ENCODE measurements at places on chromosomes 1 and 21.

GRCh38 chr21:31943561-31943960 is 70.7 kb downstream of the HUNK start:
- no peak for DNase-seq

DNA sequence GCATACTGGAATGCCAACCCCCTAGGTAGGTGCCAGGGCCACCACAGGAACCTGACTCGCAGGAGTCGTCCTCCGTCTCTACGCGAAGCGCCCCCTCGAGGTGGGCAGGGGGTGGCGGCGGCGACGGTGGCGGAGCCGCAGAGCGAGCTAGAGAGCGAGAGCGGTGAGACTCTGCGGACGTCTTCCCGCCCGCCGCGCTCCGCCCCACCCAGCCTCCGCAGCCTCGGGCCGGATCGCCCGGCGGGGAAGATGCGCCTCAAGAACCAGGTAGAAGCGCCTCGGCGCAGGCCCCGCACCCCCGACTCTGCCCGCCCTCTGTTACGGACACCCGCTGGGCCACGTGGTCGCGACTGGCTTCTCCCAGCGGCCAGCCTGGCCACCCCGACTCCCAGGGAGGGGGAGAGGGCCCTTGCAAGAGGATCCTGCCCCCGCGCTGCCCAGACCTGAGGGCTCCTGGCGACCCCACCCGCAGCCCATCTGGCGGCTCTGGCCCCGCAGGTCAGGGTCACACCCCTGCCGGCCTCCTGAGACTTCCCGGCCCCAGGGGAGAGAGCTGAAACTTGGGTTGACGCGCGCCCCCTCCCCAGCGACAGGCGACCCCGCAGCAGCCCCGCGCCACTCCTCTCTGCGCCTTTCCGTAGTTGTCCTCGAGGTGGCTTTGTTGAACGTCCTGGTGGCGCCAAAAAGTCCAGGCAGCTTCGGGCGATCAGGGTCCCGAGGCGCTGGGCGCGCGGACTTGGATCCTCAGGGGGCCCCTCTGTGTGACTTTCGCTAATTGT is 24.4 kb upstream of the AGBL4 start:
- no peak for DNase-seq

DNA sequence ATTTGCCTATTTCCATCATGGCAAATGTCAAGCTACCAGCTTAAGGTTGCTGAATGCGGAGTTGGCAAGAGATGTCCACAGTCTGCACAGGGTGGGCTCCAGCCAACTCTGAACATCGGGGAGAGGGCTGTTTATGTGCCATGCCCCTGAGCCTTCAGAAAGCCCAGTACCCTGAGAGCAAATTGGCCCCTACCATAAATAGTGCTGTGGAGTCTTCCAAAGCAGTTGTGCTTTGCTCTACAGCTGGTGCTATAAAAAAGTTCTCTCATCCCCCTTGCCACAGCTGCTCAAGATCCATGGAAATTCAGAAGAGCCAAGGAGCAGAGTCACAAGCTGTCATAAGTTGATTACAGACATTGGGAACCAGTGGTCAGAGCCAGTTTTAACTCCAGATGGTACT is 85.6 kb upstream of the CLDN14 start:
- DNase-seq = no peak

DNA sequence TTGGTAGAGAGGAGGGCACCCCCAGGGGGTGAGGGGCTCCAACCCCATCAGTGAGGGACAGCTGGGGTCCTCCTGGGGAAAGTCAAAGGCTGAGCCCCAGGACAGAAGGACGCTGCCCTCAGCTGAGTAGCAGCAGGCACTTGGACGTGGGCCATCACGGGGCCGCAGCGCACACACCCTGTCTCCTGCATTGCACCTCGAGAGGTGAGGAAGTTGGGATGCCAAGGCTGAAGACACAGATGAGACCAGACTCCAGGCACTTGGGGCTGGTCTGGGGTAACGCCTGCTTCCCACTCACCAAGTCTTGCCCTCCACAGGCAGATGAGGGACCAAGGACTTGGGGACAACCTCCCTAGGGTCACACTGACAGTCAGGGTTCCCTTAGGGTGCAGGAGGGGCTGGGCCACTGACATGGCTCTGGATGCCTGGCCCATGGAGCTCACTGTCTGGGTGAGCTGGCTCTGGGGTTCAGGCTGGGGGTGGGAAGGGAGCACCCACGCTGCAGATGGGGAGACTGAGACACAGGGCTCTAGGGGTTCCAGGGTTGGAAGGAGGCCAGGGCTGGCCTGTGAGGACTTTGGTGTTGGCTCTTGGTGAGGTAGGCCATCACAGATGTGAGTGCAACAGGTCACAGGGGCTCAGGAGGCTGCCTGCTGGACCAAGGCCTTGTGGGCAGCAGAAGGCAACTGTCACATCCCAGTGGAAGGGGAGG is 16.6 kb upstream of the ZNF678 start:
- no peak for DNase-seq

- no peak for DNase-seq
These were observed 12.3 kb downstream of the OR2T11 start for GRCh38 chr1:248622570-248623001.

GRCh38 chr1:218498056-218498938 is 153.2 kb downstream of the TGFB2 start:
- DNase-seq = no peak

- DNase-seq = no peak
These were observed 68.8 kb upstream of the RBM34 start for GRCh38 chr1:235229868-235230267.

- DNase-seq = no peak
These were observed 14.1 kb upstream of the DEGS1 start for GRCh38 chr1:224168859-224169380.

DNA sequence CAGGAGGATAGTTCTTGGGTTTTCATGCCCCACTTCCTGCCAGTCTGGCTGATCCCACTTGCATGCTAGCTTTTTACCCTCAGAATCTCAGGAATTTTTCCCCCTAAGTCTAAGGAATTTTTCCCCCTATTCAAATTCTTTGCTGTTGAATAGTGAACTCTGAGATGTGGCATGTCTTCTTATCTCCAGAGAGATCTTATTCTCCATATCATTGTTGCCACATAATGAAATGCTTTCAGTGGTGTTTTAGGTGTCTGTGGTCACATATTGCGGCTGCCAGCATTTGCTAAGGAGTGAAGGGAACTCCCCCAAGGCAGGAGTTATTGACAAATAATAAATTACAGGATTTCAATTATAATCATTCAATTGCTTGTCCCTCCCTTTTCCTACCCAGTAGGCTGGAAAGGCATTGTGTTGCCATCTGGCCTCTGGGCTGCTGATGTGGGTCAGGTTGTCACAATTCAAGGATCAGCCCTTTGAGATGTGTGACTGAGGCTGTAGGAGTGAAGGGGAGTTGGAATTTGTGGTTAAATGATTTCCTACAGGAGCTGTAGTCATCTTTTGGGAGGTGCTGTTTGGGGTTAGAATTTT is 3.9 kb upstream of the FLG start:
- DNase-seq = no peak

GRCh38 chr1:94892604-94893254 is 34.2 kb downstream of the CNN3 start:
- no peak for DNase-seq

DNA sequence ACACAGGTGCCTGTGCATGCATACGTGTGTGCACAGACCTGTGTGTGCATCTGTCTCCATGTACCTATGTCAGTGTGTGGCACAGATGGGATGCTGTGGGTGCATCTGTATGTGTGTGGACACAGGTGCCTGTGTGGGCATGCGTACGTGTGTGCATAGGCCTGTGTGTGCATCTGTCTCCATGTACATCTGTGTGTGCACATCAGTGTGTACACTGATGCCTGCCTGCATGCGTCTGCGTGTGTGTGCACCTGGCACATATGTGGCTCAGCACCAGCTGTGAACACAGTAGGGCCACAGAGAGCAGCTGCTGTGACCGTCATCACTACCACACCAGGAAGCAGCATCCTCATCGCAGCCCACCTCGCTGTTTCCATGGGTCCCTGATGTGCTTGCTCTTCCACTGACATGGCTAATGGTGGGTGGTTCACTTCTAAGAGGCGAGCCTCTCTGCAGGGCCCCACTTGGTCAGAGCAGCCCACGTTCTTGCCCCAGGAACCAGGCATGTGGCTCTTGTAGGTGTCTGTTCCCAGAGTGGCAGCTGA is 9.6 kb upstream of the SPATC1L start:
- no peak for DNase-seq

- DNase-seq = no peak
These were observed 62.9 kb upstream of the LRP8 start for GRCh38 chr1:53390736-53391135.

DNA sequence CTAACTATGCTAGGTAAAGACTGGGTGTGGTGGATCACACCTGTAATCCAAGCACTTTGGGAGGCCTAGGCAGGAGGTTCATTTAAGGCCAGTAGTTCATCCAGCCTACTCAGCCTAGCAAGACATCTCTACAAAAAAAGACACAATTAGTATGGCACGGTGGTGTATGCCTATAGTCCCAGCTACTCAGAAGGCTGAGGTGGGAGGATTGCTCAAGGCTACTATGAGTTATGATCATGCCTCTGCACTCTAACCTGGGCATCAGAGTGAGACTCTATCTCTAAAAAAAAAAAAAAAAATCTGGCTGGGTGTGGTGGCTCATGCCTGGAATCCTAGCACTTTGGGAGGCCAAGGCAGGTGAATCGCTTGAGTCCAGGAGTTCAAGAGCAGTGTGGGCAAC is 21.6 kb downstream of the NUP210L start:
- DNase-seq = no peak

DNA sequence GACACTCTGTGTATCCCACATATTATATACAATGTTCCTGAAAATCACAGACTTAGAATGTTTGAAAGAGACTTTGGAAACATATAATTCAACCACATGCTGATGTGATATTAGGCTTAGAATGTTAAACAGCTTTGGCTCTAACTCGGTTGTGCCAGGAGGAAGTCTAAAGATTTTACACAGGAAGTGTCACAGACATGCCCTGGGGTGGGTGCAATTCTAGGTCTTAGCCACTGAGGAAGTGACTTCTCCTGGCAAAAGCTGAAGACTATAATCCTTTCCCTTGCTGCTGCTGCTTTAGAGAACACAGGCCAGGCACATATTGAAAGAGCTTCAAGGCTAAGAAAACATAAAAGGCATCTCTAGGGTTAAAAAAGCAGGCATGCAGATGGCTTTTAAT is 51.0 kb downstream of the RPL5 start:
- peak; percentile 21 for DNase-seq

DNA sequence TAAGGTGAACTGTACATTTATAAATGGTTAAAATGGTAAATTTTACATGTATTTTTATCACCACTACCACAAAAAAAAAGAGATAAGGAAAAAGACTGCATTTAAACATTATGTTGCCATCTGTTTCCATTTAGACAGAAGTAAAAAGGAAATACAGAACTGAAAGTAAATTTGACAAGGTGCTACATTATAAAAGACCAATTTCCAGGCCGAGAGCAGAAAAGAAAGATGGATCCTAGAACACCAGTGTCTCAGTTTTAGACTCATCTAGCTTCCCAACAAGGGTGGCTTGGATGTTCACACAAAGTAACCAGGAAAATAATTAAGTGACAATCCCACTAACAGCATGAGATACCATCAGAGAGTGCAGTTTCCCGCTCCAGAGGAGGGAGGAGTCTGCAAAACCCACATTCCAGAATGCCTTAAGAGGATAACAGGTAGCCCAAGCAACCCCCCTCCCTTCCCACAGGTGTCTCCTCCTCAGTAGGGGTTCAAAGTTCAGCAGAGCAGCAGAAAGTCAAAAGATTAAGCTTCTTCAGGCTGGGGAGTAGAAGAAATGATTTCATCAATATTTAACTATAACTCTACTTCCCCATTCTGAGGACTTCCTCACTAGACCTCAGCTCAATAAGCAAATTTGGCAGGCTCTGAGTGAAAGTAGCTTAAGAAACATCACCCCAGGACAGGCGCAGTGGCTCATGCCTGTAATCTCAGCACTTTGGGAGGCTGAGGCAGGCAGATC is 11.8 kb downstream of the TPM3 start:
- DNase-seq = no peak

- DNase-seq = no peak
These were observed 48.7 kb downstream of the FHAD1 start for GRCh38 chr1:15295696-15296095.

DNA sequence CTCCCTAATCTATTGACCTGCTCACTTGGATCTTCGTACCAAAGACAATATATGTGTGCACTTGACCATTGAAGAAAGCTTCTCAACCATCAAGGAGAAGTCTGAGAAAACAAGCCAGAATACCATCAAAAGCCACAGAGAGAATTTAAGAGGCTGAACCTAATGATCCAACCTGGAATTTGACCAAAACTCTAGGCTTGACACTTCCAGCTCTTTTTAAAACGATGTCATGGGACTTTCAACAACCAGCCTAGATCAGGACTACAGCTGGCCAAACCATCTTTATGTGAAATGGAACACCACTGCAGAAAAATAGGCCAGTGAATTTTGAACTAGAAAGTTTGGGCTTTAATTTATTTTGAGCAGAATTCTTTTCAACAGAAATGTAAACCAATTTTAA is 444.4 kb downstream of the LTN1 start:
- no peak for DNase-seq

DNA sequence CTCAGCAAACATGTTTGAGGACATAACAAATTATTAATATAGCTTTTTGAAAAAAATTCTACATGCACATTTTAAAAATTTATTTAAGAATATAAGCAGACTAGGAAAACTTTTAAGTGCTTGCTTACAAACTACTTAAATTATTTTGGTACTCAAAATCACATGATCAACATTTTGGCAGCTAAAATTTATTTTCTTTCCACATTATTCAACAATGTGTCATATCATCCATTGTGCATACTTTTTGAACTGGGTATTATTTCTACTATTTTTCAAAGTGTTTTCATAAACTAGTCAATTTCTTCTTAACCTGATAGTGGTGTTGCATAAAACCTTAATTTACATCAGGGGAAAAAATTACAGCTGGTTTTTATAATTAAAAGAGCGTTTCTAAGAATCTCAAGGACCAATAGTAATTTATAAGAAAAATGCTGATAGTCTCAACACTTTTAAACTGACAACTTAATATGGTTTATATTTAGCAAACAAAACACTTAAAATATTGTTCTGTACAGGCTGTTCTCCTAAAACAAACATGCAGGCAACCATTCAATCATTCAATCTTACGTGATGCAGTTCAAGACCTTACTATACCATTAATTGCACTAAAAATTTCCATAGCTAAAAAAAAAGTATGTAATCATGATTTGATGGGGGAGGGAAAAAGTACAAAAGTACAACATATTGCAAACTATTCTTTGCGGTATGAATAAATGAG is 105.0 kb downstream of the GPATCH2 start:
- DNase-seq = no peak

GRCh38 chr1:208756339-208756981 is 512.3 kb upstream of the PLXNA2 start:
- no peak for DNase-seq

GRCh38 chr21:41731081-41731480 is 35.8 kb downstream of the RIPK4 start:
- DNase-seq = no peak

- no peak for DNase-seq
These were observed 8.2 kb downstream of the ADORA1 start for GRCh38 chr1:203135636-203136305.
